ENCODE measurements at places on chromosomes 5 and 9. TPM values are rescaled to one million over a fixed set of nuclear protein-coding genes. Genes with fewer than 3 reads are reported as not detected.

SLC6A18 gene
- not detected for polyA plus RNA-seq

PCDHA4 gene
- 0.01 TPM for polyA plus RNA-seq

SLCO6A1 gene
- polyA plus RNA-seq: not detected

C5orf52 gene
- polyA plus RNA-seq: not detected

DNA sequence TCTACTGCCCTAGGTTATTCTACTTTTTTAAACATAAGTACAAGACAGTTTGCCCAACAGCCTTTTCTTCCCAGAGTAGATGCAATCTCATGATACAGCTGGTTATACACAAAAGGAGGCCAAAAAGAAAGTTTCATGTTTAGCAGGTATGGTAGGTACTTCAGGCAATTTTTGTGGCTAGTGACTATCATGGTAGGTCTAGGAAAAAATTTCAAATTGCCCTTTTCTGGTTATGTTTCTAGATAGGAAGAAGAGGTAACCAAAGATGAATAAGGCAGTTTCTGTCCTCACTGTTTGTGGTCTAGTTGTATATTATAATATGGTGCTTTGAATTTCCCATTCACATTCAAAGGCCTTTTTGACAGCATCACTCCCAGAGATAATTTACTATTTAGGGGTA, 19.7 kb downstream of the MEGF9 start:
- DNase-seq: no peak

- no peak for DNase-seq
Observed at GRCh38 chr5:65359569-65359968, 122.2 kb downstream of the ADAMTS6 start.

DNA sequence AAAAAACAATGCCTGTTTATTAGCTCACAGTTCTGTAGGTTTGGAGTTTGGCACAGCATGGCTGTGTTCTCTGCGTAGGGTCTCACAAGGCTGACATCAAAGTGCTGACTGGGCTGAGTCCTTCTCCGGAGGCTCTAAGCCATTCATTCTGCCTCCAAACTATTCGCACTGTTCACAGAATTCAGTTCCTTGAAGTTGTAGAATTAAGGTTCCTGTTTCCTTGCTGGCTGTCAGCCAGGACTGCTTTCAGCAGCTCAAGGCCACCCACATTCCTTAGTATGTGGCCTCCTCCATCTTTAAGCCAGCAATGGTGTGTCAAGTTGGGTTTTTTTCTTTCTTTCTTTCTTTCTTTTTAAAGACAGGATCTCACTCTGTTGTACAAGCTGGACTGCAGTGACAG, 161.9 kb downstream of the CDH6 start:
- no peak for DNase-seq

GRCh38 chr5:61617039-61617438, 285.0 kb downstream of the ZSWIM6 start:
- no peak for DNase-seq

- no peak for DNase-seq
Observed at GRCh38 chr9:109315480-109316206, 5.2 kb downstream of the EPB41L4B start.

GRCh38 chr5:27821681-27822080, 783.3 kb upstream of the CDH9 start:
- no peak for DNase-seq

- DNase-seq: no peak
Observed at GRCh38 chr5:154275566-154275965, 85.0 kb downstream of the GALNT10 start.

DNA sequence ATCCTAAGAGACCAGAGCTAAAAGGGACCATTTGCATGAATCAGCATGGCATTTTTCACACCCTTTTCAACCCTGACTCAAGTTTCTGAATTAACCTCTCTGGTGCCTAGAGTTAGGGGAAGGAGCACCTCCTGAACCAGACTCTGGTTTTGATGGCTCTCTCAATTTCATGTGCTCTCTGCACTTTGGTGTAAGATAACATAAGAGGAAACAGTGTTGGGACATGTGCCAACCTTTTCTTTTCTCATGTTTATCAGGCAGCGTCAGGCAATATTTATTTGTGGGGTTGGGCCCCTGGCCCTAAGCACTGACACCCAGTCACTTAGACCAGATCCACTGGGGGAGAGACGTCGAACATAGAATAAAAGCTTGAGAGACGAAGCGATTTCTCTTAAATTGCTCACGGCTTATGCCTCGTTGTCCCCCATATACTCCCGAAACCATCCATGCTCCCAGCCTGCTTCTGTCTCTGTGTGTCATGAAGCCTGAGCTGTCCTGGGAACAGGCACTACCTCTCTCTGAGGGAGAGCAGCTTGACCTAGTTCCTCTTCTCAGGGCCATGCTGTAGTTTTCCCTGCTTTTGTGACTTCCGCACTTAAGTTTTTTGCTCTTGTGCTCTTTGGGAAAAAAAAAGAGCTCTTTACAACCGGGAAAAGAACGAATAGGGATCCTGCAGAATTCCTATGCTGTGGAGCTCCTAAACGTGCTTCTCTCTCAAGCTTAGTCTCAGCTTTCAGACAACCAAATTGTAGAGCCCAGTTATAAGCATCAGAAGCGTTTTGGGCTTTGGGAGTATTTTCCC, 195.7 kb downstream of the NR3C1 start:
- DNase-seq: no peak

DNA sequence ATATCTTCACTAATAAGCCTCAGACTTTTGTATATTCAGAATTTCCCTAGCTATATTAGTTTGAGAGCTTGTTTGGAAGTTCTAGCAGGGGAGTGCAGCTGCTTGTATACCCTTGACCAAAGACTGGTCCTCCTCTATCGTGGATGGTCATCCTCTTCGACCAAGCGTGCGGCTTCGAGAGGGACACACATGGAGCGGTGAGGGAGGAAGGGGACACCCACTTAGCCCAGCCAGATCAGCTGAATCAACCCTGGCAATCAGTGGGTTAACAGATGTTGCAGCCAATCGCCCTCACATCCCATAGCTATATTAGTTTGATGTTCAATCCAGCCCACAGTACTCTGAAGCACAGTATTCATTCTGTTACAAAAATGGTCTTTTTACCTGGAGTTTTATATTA, 3.2 kb downstream of the CAVIN4 start:
- no peak for DNase-seq

DNA sequence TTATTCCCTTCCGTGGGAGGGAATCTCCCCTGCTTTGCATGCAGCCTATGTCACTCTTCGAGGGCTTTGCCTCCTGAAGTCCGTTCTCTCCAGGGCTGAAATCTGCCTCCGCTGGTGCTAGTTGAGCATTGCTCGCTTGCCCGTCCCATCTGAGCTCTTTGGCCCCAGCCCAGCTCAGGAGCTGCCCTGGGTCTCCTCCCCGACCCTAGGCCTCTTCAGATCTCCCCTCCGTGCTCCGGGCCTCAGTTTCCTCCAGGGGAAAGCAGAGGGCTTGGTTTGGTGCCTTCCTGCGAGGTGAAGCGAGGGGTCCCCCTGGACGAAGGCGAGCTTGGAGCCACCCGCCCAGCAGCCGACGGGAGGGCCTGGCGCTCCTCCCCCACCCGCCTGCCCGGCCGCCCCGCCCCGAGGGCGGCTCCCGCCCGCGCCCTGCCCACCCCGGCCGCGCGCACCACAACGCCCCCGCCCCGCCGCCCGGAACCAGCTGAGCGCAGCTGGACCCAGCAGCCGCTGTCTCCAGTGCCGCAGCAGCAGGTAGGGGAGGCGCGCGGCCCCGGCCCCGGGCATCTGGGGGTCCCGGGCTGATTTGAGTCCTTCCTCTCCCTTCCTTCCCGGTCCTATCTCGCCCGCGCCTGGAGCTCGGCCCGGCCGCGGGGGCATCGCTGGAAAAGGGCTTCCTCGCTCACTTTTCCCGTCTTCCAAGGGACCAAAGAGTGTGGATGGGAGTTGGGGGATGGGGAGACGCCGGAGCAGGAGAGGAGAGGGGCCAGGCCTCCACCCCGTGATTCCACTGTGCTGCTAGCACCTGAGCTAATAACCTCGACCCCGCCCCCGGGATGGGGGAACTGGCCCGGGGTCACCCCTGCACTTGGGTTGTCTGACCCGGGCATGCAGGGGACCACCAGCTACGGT, at the start of gene GSN:
GSN (plus strand) TSS at position 474 of the 909 bp plus-strand sequence. CDS start 33,810 bp downstream, outside the sequence.
- no peak for DNase-seq

DNA sequence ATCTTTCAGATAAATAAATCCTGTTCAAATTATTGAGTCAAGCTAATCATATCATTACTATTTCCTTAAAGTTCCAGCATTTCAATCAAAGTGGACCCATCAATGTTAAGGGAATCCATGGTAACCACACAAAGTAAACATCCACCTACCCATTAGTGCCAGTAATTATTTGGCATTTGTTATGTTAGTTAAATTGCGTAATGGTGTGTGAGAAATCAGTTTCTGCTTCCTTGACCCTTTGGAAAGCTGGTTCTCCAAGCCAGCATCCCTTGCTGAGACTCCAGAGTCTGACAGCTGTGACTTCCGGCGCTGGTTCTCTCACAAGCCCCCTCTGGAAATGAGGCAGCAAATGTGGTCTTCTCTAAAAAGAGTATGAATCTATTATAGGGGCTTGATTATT, 308.6 kb upstream of the EFNA5 start:
- no peak for DNase-seq

- no peak for DNase-seq
Observed at GRCh38 chr9:86943201-86944113, 3.8 kb downstream of the GAS1 start.

DNA sequence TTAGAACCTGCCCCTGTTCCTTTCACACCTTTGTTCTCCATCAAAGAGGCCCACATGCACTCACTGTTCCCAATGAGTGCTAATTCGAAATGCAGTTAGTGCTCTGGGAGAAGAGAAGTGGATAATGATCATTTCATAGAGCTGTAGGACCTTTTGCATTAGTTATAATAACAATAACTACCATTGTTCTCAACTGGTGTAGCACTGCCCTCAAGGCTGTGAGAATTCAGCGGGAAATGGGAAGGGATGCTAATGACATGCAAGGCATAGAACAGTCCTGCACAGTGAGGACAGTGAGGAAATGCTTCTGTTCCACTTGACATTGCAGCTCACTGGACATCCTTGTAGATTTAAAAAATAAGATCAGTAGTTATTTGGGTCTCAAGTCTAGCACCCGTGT, 187.4 kb downstream of the FBXL7 start:
- no peak for DNase-seq

GRCh38 chr9:91042541-91042940, 240.9 kb downstream of the SYK start:
- no peak for DNase-seq

DNA sequence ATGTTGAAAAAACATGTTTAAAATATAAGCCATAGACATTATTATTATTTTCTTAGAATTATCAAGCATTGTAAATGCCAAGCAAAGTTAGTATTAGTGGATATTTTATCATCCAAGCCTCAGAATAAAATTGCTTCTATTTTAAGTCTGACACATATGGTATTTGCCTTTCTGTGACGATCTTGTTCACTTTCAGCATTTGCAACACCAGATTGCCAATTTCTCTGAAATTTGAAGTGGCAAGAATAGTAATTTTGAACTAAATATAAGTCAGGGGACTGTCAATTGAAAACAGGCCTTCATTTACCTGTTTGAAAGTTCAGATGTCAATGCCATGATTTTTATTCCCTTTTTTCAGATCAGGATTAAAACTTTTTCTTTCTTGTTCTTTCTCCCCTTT, 1233.6 kb upstream of the CDH18 start:
- DNase-seq: no peak

GRCh38 chr5:10987925-10988504, 227.0 kb upstream of the DAP start:
- no peak for DNase-seq

- no peak for DNase-seq
Observed at GRCh38 chr9:1875921-1876448, 139.2 kb upstream of the SMARCA2 start.

Data from keratinocyte (primary cell).